ENCODE measurements at places on chromosomes 11 and 22.

GRCh38 chr11:64848826-64849597 lies 4.6 kb upstream of the CDC42BPG start:
- DNase-seq: no peak

- DNase-seq: no peak
Measured at GRCh38 chr22:35705141-35705540, 12.5 kb upstream of the APOL5 start.

DNA sequence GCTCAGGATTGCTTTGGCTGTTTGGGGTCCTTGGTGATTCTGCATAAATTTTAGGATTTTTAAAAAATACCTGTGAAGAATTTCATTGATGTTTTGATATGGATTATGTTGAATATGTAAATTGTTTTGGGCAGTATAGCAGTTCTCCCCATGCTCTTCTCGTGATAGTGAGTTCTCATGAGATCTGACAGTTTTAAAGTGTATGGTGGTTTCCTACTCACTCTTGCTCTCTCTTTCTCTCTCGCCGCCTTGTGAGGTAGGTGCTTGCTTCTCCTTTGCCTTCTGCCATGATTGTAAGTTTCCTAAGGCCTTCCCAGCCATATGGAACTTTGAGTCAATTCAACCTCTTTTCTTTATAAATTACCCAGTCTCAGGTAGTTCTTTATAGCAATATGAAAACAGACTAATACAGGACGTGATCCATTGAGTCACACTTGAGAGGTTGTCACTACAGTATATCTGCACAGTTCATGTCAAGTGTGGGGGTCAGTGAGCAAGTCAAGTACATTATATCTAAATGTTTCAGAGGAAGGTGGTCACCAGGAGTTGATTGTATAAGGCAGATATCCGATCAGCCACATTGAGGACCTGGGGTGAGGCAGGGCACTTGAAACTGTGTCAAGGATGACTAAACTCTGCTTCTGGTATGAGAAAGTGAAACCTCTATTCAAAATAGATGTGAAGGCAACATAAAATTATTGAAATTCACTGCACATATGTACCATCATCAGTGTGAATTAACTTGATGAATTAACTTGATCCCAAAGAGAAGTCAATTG lies 70.7 kb upstream of the CCDC179 start:
- DNase-seq: no peak

- no peak for DNase-seq
Measured at GRCh38 chr11:110710628-110711381, 1.4 kb downstream of the ARHGAP20 start.

GRCh38 chr11:129286813-129287212 lies 88.8 kb upstream of the BARX2 start:
- DNase-seq: no peak

Measured in 8988T (cell line).